DND-41 (cell line): ENCODE measurements at places on chromosomes 6 and 20.

DNA sequence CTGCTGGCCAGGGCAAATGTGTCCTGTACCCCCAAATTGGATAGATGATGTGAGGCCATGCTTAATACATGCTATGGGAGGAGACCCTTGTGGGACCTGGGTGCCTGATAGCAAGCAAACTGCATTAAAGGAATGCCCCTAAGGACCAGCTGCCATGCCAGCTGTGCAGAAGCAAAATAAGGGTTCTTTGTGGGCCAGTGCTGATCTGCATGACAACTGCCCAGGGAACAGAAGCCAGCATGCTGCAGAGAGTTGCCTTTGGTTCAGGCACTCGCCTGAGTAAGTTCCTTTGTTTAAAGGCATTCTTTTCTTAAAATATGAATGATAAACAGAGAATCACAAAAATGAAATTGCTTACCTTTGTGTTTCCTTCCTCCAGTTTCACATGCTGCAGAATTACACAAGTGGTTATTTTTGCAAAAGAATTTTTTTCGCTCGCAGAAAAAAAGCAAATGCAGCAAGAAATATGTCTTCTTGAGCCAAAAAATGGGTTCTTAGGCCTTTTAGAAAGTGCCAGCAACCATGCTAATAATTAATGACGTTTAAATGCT is 6.9 kb upstream of the SYNDIG1 start:
- DNase-seq: no peak
- no peaks in the 10 kb centered on the region for H3K36me3 ChIP-seq
- H3K4me3 ChIP-seq: no peak overlapping the region
- H3K27me3 ChIP-seq: no peaks in the 10 kb centered on the region
- H3K4me1 ChIP-seq: no peaks in the 10 kb centered on the region

GRCh38 chr6:106886081-106886843 is 88.3 kb downstream of the CD24 start:
- H3K4me3 ChIP-seq: no peak overlapping the region
- DNase-seq: no peak
- no peak overlapping the region for H3K27ac ChIP-seq
- no peaks in the 10 kb centered on the region for H3K4me1 ChIP-seq

GRCh38 chr6:88491266-88491880 is 325.2 kb upstream of the CNR1 start:
- no peak overlapping the region for H3K4me3 ChIP-seq
- H3K36me3 ChIP-seq: no peaks in the 10 kb centered on the region
- H3K27me3 ChIP-seq: no peaks in the 10 kb centered on the region

GRCh38 chr6:143205991-143206390 is 145.3 kb downstream of the AIG1 start:
- H3K27ac ChIP-seq: no peak overlapping the region
- no peaks in the 10 kb centered on the region for H3K27me3 ChIP-seq
- H3K36me3 ChIP-seq: no peaks in the 10 kb centered on the region
- H3K4me1 ChIP-seq: no peaks in the 10 kb centered on the region
- no peak overlapping the region for H3K4me3 ChIP-seq

DNA sequence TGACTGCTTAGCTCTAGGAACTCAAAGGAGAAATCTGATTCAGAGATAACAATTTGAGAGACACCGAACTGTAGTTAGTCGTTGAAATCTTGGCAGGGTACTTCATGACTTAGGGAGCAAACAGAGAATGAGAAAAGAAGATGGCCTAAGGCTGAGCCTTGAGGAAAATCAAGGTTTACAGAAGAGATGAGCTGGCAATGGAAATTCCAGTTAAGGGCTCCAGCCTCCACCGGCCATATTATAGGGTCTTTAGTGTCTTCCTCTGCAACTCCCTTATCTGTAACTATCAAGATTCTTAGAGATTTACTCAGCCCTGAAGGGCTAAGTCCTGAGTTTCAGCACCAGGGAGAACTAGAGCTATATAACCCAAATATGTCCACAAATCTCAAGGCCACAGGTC is 26.6 kb downstream of the KCNK17 start:
- H3K36me3 ChIP-seq: no peaks in the 10 kb centered on the region
- no peak overlapping the region for H3K4me3 ChIP-seq
- no peak overlapping the region for H3K27ac ChIP-seq
- no peak for DNase-seq
- H3K27me3 ChIP-seq: peaks cover 2% of the 10 kb centered on the region
